NCI-H446 (cell line): ENCODE measurements at places on chromosomes 1 and 21.
A peak's percentile ranks its signal among the peaks of the same experiment; 100 is the strongest.

DNA sequence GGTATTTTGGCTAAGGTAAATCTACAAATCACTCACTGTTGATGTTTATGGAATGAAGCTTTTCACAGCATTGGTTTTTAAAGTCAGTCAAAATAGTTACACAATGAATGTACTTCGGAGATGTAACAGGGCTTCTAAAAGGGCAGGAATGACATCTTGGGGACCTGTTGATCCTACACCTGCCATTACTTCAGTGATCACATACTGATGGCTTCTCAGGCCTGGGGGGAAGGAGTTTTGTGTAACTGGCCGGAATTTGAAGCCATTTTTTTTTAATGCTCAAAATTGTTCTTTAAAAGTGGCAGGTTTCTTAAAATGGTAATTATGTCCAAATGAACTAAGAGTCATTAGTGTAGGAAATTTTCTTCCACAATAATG lies 11.2 kb downstream of the RPL5 start:
- no peak for DNase-seq

- no peak for DNase-seq
These were observed 209.2 kb downstream of the MATN1 start for GRCh38 chr1:30514137-30514654.

GRCh38 chr1:67777440-67777839 lies 55.8 kb downstream of the GNG12 start:
- no peak for DNase-seq

DNA sequence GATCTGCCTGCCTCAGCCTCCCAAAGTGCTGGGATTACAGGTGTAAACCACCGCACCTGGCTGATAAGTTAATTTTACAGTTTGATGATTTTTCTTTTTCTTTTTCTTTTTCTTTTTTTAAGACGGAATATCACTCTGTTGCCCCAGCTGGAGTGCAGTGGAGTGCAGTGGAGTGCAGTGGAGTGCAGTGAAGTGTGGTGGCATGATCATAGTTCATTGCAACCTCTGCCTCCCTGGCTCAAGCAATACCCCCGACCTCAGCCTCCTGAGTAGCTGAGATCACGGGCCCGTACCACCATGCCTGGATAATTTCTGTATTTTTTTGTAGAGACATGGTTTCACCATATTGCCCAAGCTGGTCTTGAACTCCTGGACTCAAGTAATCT lies 84.4 kb upstream of the CXADR start:
- DNase-seq: no peak

DNA sequence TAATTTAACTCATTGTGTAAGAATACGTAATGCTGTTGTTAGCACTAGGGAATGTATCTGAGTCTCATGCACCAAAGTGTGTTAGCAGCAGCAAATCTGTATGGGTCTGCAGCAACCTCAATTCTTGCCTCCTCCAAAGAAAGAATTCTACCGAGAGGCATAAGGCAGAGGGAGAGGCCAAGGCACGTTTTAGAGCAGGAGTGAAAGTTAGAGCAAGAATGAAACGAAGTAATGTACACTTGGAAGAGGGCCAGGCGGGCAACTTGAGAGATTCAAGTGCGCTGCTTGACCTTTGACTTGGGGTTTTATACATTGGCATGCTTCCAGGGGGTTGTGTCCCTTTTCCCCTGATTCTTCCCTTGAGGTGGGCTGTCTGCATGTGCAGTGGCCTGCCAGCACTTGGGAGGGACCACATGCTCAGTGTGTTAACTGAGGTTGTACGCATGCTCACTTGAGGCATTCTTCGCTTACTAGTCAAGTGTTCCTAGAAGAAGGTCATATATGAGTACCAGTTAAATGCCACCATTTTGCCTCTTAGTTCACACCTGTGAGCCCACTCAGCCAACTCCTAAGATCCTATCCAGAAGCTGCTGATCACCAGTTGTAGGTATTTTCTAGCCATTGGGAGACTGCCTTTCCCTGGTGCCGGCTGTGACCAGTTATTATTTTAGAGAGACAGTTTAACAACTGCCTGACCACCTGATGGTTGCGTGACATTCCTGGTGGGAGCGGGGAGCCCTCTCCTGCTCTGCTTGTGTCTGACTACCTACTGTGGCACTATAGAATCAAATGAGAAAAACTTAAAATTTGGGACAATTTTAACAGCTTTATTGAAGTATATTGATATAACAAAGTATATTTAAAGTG lies 2.7 kb upstream of the CNN3 start:
- DNase-seq: no peak

DNA sequence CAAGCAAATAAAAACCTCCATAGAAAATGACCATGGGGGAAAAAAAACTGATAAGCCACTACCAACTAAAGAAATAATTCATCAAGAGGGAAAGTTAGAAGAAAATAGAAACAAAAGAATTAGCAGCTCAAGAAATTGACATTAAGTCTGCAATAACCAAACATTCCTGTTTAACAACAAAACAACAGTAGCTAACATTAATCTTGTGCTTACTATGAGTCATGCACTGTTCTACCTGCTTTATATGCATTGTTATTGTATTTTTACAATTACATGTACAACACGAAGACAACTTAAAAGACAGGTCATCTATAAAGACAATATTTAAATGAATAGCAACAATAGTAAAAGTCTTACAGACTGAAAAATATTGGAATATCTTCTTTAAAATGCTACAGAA lies 34.4 kb upstream of the LRRC7 start:
- no peak for DNase-seq

GRCh38 chr21:38992737-38993136 lies 187.0 kb downstream of the ETS2 start:
- DNase-seq: no peak

- no peak for DNase-seq
These were observed 36.2 kb downstream of the CELF3 start for GRCh38 chr1:151680391-151680790.

- DNase-seq: no peak
These were observed 261.6 kb downstream of the SPATA17 start for GRCh38 chr1:217892750-217893149.

GRCh38 chr1:46818591-46818990 lies 19.7 kb downstream of the CYP4B1 start:
- DNase-seq: no peak

DNA sequence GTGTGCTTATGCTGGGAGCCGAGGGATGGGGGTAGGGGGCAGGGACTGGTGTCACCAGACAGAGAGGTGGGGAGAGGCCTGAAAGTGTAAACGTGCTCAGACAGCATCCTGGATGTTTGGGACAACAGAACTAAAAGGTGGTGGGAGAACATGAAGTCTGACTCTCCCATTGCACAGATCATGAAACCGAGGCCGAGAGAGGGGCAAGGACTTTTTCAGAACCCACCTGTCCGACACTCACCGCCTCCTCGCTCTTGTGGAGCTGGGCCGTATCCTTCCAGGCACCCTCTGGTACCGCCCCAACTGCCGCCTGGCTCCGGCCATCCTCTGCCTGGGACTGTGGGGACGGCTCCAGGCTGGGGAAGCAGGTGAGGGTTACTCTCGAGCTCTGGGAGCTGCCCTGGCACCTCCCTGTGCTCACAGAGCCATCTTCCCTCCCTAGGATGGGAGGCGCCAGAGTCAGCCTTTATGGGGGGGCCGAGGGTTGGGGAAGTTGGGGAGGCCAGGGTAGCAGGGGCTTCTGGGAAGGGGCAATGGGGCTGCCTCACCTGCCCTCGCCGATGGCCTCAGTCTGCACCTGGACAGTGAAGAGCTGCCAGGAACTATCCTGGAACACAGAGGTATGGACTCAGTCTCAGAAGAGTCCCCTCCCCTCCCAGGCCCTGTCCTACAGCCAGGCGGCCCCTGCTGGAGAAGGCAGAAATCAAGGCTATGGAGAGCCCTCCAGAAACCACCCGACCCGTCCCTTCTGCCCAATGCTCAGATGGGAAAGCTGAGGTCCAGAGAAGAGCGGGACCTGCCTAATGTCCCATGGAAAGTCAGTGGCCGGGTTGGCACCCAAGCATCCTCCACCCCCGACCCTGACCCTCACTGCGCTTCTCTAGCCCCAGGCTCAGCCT lies 7.0 kb downstream of the ATP13A2 start:
- no peak for DNase-seq

- DNase-seq: peak; percentile 73
These were observed 4.1 kb downstream of the PYCR2 start for GRCh38 chr1:225919906-225920305.

GRCh38 chr21:15152591-15152990 lies 87.8 kb upstream of the NRIP1 start:
- no peak for DNase-seq

DNA sequence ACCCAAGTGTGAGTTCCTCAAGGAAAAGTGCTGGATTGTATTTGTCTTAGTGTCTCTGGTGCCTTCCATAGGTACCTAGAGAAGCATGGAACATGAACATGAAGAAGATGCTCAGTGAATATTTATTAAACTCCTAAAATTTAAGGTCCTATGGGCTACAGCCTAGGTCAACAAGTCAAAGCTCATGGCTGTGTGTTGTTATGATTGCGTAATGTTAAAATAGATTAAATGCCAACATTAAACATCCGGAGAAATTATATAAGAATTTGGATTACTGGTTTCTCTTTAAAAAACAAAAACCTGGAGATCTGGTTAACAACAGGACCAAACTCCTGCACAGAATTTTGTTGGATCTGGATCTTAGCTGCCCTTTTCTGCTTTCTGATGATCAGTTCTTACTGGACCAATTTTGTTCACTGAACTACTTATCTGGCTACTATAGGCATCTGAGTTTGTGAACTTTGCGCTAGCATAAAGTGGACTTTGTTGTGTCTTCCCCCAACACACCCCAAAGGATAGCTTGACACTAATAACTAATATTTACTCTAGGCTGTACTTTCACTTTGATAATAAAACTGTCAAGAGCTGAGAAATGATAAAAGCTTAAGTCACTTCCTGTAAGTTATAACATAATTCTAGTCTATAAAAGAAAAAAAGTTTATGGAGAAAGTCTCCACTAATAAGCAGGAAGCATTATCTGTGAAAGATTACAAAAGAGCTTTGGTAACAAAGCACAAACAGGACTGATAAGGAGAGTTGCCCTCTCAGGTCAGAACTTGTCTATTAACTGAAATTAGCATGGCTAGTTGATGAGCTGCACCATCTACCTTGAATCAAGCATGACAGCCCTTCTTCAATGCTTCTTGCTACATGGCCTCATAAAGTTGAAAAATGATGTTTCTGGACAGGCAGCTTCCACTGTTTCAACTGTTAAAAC lies 20.7 kb downstream of the F5 start:
- no peak for DNase-seq

- DNase-seq: no peak
These were observed 98.3 kb upstream of the CD55 start for GRCh38 chr1:207223162-207223561.

GRCh38 chr1:8302081-8302956 lies 15.6 kb upstream of the SLC45A1 start:
- DNase-seq: no peak

GRCh38 chr21:14879458-14879857 lies 185.3 kb downstream of the NRIP1 start:
- no peak for DNase-seq

DNA sequence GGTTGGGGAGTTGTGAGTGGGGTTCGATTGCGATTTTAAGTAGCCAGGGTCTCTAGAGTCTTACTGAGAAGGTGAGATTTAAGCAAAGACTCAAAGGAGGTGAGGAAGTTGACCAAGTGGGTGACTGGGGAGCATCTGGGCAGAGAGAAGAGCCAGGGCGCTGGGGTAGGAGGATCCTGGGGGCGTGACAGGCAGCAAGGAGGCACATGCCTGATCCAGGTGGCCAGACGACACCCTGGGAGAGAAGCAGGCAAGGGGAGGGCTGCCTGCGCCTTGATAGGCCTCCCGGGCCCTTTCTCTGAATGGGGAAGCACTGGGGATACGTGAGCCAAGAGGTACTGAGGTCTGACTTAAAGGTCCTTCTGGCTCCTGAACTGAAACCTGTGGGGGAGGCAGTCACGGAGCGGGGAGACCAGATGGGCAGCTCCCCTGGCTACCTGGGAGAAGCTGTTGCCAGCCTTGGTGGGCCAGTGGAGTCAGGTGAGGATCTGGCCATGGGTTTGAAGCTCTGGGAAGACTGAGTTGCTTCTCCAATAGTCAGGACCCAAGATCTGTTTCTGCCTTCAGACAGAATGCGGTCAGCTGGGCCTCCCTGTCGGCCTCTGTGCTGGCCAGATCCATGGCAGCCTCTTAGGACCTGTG lies 5.4 kb downstream of the ZBTB48 start:
- no peak for DNase-seq

DNA sequence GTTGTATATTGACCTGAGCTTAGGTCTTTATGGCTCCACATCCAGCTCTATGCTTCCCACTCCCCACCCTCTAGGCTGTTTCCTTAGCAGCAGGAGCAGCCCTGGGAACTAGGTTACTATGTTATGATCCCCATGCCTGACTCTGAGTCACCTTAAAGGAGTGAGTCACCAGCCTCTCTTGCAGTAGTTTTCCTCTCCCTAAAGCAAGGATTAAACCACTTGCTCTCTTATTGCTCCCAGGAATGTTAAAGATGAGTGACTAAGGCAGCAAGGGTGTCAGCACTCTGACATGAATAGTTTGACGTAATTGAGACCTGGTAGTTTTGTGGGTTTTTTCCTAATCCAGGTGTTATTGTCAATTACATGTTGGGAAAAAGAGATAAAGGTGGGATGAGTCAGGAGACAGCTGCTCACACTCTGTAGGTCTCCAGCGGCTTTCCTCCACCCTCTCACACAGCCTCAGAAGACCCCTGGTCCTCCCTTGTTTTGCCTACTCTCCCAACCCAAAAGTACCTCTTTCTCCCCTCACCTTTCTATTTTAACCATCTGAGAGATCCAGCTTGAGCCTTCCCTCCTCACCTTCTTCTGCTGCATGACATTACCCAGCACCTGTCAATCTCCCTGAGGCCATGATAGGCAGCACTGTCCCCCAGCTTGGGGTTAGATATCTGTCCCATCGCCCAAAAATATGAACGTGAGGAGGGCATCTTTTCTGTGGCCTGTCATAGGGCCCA lies 369.1 kb upstream of the VAMP3 start:
- DNase-seq: no peak

- no peak for DNase-seq
These were observed 28.4 kb downstream of the URB1 start for GRCh38 chr21:32364387-32364786.

- DNase-seq: no peak
These were observed 3.4 kb downstream of the IGFN1 start for GRCh38 chr1:201194046-201194445.

DNA sequence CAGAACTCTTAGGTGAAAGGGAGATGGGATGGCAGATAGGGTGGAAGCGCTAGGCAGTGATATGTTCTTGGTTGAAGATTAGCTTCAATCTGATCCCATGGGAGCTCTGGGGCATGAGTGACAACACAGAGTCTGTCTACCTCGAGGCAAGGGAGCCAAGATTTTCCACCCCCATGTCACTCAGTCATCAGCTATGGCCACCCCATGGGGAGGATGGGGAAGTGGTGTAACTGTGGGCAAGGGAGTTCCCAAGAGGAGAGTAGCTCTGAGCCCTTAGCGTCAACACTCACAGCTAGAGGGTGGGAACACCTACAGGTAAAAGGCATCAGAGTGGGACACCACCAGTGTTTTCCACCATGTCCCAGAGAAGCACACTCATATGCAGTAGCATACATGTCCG lies 30.3 kb upstream of the C1QA start:
- DNase-seq: no peak
